ENCODE measurements at places on chromosomes 4 and X. TPM values are rescaled to one million over a fixed set of nuclear protein-coding genes. Genes with fewer than 3 reads are reported as not detected.

The TMEM156 gene
- 0.13 TPM for total RNA-seq

DNA sequence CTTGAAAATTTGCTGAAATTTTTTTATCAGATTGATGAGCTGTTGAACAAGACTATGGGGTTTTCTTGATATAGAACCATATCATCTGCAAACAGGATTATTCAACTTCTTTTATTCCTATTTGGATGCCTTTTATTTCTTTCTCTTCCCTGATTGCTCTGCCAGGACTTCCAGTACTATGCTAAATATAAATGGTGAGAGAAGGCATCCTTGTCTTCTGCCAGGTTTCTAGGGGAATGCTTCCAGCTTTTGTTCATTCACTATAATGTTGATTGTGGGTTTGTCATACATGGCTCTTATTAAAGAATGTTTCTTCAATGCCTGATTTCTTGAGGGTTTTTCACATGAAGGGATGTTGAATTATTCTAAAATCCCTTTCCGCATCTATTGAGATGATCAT lies 1139.5 kb downstream of the FAM133A start:
- no peaks in the 10 kb centered on the region for H3K27me3 ChIP-seq
- no peaks in the 10 kb centered on the region for H3K36me3 ChIP-seq
- no peak overlapping the region for H3K27ac ChIP-seq

DNA sequence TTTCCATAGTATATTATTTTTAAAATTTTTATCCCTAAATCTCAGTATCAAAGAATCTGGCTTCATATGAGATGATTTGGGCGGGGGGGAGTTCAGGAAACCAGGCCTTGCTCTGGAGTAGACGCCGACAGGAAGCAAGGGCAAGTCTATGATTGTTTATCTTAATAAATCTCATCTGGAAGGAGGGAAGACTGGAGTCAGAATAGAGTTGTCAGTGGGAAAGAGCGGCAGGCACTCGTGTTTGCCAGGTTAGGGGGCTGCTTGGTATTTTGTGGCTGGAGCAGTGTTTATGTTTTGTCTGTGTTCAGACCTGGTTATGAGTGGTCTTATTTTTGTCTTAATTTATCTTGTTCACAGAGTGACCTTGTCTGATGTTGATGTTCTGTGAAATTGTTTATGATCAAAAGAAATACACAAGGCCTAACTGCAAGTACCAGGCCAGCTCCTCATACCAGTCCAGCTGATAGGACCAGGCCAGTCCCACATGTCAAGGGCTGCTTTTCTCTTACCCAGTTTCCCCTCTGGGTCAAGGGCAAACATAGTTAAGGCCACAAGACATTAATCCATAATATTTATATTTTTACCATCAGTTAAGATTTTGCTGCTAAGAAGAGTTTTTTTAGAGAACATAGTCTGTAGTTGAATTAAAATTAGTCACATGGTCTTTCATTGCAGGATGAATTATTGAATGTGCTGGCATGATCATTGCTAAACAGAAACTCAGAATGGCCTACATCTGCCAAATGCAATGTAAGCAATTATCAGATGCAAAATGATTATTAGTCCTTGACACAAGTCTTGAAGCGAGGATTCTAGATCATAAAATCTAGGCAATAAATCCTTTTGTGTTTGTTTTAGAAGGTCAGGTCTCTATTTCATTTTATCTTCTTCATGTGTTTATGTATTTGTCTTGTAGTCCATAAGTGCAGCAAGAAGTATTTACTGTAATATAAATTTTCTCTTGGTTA lies 176.5 kb downstream of the GASK1B start:
- no peak overlapping the region for H3K27ac ChIP-seq
- H3K36me3 ChIP-seq, result no peaks in the 10 kb centered on the region
- DNase-seq, result no peak
- no peak overlapping the region for H3K4me3 ChIP-seq

- no peak overlapping the region for H3K4me3 ChIP-seq
- no peaks in the 10 kb centered on the region for H3K27me3 ChIP-seq
- H3K27ac ChIP-seq, result peak overlapping the region; percentile 9
These were observed 26.2 kb downstream of the TMEM144 start for GRCh38 chr4:158236304-158237030.

DNA sequence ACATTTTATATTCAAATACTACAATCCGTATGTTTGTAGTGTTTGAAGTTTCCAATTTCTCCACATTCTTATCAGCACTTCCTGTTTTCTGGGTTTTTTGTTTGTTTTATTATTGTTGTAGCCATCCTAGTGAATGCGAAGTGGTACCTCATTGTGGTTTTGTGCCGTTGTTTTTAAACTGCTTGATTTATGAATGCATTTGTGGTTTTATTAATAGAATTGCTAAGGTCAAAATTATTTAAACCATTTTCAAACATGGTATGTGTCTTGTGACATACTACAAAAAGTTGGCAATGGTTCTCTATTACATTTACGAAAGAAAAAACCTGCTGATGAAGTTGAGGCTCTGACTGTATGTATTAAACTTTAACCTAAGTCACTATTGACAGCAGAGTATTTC lies 780.0 kb upstream of the MAGEB2 start:
- no peak overlapping the region for H3K27ac ChIP-seq
- H3K4me1 ChIP-seq, result no peaks in the 10 kb centered on the region
- no peaks in the 10 kb centered on the region for H3K27me3 ChIP-seq
- DNase-seq, result no peak
- H3K4me3 ChIP-seq, result no peak overlapping the region

DNA sequence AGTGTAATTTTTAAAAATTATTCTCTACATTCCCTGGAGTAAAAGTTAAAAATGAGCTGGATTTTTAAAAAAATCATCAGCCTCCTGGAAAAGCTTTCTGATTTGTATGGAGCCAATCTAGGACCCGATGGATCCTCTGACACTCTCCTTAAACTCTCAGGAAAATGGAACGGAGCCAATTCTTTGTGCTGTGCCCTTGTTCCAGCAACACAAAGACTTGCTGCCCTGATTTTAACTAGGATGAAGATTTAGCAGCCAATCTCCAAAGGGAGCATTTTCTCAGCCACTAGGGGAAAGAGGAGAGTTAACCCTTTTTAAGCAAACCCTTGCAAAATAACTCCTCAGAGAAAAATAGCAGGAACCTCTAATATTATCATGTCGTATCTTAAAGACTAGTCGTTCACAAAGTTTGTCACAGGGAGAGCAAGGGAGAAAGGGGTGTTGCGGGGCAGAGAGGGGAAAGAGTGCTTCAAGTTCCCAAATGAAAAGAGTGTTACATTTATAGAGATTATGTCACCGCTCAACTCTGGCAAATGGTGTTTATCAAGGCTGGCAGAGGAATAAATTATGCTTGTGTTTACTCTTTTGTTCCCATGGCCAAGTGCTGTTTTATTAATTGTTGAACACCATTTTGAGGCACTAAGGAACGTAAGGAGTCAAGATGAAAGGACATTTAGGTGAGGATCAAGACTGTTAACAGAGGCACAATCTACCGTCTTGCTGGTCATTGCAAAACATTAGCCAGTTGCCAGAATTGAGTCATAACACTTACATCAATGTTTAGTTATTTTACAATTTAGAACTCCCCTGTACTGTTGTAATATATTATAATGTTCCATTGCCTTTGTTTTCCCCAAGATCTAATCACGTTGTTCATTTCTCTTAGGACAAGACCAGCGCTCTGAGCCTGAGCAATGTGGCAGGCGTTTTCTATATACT lies 250.7 kb downstream of the THOC2 start:
- peak overlapping the region; percentile 2 for H3K4me3 ChIP-seq
- H3K36me3 ChIP-seq, result no peaks in the 10 kb centered on the region
- H3K27me3 ChIP-seq, result no peaks in the 10 kb centered on the region
- H3K4me1 ChIP-seq, result no peaks in the 10 kb centered on the region
- no peak for DNase-seq

The FAM47A gene
- total RNA-seq, result not detected

DNA sequence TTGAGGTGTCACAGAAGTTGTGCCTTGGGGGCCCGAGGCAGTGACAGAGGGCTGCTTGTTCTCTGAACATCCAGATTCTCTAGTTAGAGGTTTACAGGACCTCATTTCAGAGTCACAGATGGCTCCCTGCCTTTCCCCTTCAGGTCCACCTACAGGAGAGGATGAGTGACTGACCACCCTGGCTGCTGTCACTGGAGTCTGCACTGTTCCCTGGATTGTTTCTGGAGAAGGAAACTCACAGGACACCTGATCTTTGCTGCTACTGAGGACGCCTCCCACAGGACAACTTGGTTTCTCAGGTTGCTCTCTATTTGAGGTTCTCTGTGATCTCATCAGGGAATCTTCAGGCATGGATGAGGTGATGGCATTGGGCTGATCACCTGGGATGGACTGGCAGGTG lies 58.3 kb downstream of the GPRIN3 start:
- H3K4me3 ChIP-seq, result no peak overlapping the region
- no peaks in the 10 kb centered on the region for H3K36me3 ChIP-seq
- H3K27ac ChIP-seq, result no peak overlapping the region
- DNase-seq, result no peak

DNA sequence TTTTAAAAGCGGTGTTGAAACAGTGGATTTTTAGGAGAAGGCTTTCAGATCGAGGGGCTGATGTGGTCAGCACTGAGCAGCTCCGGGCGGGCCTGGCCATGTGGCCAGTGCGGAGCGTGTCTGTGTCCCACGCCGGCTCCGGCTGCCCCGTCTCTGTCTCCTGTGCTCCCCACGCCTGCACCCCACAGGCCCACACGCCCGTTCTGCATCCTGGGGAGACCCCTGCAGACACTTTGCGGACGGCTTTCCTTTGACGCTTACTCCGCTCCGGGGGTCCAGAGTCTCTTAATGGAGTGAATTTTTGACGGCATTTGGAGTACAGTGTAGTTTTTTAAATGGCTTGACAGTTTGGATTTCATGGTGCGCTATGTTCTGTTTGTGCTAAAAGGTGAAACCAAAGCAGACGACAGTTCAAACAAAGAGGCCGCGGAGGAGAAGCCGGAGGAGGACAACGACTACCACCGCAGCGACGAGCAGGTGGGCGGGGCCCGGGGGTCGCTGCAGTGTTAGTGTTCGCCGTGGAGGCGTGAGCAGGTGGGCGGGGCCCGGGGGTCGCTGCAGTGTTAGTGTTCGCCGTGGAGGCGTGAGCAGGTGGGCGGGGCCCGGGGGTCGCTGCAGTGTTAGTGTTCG lies 38.7 kb downstream of the PCGF3 start:
- peaks cover 17% of the 10 kb centered on the region for H3K36me3 ChIP-seq
- DNase-seq, result peak; percentile 7
- no peaks in the 10 kb centered on the region for H3K27me3 ChIP-seq

DNA sequence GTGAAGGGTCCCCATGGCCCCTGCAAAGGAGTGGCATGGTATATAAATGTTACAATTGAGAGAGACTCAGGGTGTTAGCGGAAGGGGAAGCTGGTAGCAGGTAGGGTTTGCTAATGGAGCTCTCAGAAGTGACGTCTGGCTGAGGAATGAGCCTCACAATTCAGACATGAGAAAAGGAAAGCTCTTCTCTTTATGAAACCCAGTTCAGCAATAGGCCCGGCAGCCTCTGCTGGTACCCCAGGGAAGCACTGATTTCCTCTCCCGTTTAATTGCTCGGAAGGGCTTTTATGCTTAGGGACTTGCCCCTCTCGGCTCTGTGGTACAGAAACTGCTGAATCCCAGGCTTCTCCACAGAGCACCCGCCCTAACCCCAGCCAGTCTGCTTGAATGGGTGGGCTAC lies 19.4 kb upstream of the AFAP1 start:
- DNase-seq, result no peak
- H3K4me3 ChIP-seq, result no peak overlapping the region
- H3K27me3 ChIP-seq, result no peaks in the 10 kb centered on the region

DNA sequence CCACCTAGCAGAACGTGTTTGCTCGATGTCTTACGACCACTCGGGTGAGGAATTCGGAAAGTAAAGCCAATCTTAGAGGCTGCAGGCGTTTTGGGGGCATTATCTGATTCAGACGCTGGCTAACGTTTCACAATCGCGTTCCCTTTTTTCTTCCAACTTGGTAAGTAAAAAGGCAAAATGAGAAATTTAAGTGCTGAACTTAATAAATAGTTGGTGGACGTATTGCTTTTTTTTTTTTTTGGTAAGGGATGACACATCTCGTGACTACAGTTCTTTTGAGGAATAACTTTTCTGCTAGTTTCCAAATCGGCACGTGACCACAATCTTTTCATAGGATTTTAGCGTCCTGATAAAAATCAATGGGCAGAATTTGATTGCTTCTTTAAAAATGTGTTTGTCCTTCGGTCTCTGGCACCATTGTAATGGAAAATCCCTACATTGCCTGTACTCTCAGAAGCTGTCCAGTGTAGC lies 848 bp downstream of the RAB9A start:
- H3K4me3 ChIP-seq, result peak overlapping the region; percentile 78
- DNase-seq, result no peak
- peak overlapping the region; percentile 93 for H3K27ac ChIP-seq
- no peaks in the 10 kb centered on the region for H3K4me1 ChIP-seq
- H3K36me3 ChIP-seq, result no peaks in the 10 kb centered on the region

The SPANXN4 gene
- total RNA-seq, result not detected

The GRIA3 gene
- 1.0 TPM for total RNA-seq

DNA sequence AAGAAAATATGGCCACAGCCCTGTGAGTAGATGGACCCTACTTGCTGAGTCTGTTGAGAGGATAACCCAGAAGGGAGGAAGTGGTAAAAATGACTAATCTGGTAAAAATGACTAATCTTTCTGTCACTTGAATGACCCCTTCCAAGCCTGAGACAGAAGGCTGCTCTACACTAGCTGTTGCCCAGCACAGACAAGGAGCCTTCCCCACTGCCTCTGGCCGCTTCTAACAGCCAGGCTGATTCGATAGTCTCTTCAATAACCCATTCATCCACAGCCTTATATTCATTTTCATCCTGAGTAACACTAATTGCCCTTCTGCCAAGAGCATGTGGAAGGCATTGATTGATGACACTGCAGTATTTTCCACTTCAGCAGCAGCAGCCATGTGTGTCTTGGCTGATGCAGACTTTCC lies 18.4 kb downstream of the MAGEB17 start:
- H3K4me1 ChIP-seq, result no peaks in the 10 kb centered on the region
- H3K27ac ChIP-seq, result no peak overlapping the region
- no peak for DNase-seq
- no peaks in the 10 kb centered on the region for H3K27me3 ChIP-seq
- H3K36me3 ChIP-seq, result no peaks in the 10 kb centered on the region

The KIAA1210 gene
- not detected for total RNA-seq

- no peaks in the 10 kb centered on the region for H3K27me3 ChIP-seq
- no peak overlapping the region for H3K4me3 ChIP-seq
- no peak overlapping the region for H3K27ac ChIP-seq
These were observed 625.4 kb upstream of the GALNT7 start for GRCh38 chr4:172543249-172543648.

DNA sequence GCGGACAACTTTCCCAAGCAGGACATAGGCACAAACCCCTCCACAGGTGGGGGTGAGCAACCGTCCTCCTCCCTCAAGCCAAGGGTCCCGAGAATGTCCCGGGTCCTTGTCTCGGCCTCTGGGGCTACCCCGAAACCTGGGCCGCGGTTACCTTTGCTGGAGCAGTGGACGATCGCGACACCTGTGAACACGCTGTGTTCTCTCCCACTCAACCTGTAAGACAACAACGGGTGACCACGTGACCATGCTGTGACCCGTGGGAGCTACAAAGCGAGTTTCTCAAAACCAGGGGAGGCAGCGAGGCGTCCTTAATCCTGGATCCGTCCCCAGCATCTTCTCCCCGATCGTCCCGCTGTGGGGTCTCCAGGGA lies 17.9 kb downstream of the ASMTL start:
- H3K4me1 ChIP-seq, result no peaks in the 10 kb centered on the region
- H3K27me3 ChIP-seq, result no peaks in the 10 kb centered on the region
- H3K36me3 ChIP-seq, result peaks cover 4% of the 10 kb centered on the region
- no peak overlapping the region for H3K4me3 ChIP-seq

Data from heart right ventricle (tissue), 16 donors.